ENCODE measurements at places on chromosomes 2 and 18. TPM values are rescaled to one million over a fixed set of nuclear protein-coding genes. Genes with fewer than 3 reads are reported as not detected.

DNA sequence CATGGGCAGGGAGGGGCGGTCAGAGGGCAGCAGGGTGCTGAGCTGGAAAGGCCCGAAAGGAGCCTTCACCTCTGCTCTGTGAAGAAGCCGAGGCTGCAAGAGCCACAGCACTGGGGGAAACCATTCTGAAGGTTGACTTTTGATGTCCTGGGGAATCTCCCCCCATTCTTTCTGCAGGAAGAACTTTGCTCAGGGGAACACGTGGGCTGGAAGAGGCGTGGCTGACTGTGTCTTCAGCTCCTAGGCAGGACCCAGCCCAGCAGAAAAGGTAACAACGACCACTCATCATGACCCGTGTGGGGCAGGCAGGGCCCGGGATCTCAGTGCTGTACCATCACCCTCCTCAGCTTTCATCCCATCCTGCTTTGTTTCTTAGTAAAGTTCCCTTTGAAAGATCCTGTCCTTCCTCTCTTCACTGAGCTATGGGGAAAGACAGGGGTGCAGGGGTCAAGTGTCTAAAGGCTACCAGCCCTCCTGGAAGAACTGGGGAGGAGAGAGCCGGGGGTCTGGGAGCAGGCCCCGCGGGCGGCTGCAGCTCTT is 312.7 kb downstream of the CELF4 start:
- no peak for DNase-seq
- no peaks in the 10 kb centered on the region for H3K27me3 ChIP-seq
- no peak overlapping the region for H3K27ac ChIP-seq

DNA sequence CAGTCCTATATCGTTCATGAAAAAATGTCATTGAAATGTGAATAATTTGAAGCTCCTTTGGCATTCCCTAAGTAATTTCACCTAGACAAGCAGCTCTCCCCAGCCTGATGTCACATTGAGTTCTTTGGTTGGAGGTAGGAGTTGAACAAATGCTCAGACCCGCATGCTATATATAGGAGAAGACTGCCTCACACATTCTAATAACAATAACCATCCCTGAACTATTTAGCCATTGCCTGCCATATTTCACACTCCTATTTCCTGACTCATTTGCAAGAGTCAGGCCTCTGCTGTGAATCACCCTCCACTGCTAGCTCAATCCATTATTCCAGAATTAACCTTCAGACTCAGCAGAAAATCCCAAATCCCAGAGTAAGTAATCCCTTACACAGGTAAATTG is 256.6 kb upstream of the ACVR2A start:
- H3K4me1 ChIP-seq, result no peaks in the 10 kb centered on the region
- DNase-seq, result no peak
- no peak overlapping the region for H3K27ac ChIP-seq
- no peaks in the 10 kb centered on the region for H3K27me3 ChIP-seq
- no peak overlapping the region for H3K4me3 ChIP-seq

DNA sequence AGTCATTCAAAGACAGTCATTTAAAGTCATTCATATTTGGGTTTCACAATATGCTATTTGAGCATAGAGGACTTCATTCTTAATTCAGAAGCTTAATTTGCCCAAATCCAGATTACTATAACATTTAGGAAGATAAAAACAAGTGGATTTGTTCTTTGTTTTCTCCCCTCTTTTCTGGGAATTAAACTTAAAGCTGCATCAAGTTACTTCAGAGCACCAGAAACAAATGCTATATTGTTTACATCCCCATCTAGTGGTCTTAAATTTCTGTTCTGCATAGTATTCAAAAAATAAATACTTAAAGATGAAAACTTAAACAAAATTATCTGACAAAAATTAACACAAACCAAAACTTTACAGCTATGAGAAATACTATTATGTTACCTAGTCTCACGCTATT is 34.7 kb upstream of the MARCHF7 start:
- no peak overlapping the region for H3K4me3 ChIP-seq
- H3K27me3 ChIP-seq, result no peaks in the 10 kb centered on the region
- no peak overlapping the region for H3K27ac ChIP-seq
- DNase-seq, result no peak
- H3K36me3 ChIP-seq, result no peaks in the 10 kb centered on the region
- H3K4me1 ChIP-seq, result no peaks in the 10 kb centered on the region

GRCh38 chr18:32470460-32470713 is 295 bp downstream of the GAREM1 start:
- no peak for DNase-seq
- peak overlapping the region; percentile 79 for H3K27ac ChIP-seq

The TRABD2A gene
- total RNA-seq, result 0.32 TPM

DNA sequence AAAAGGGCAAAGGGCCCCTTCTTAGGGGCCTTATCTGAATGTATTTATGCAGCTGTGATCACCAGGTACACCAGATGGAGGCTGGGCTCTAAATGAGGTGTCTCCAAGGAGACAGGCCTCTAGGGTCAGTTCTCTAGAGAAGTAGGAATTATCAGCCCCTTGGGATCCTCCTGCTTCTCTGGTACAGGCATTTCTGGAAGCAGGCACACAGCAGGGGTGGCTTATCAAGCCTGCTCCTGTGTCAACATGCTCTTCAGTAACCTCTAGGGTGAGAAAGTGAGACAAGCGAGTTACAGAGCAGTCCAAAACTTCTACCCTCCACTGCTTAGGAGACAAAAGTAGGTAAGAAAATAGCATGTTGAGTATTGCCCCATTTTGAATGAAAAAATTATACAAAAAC is 13.8 kb downstream of the TPGS2 start:
- no peak overlapping the region for H3K27ac ChIP-seq
- no peak overlapping the region for H3K4me3 ChIP-seq
- H3K36me3 ChIP-seq, result peaks cover 5% of the 10 kb centered on the region
- no peaks in the 10 kb centered on the region for H3K4me1 ChIP-seq
- H3K27me3 ChIP-seq, result no peaks in the 10 kb centered on the region
- DNase-seq, result no peak

DNA sequence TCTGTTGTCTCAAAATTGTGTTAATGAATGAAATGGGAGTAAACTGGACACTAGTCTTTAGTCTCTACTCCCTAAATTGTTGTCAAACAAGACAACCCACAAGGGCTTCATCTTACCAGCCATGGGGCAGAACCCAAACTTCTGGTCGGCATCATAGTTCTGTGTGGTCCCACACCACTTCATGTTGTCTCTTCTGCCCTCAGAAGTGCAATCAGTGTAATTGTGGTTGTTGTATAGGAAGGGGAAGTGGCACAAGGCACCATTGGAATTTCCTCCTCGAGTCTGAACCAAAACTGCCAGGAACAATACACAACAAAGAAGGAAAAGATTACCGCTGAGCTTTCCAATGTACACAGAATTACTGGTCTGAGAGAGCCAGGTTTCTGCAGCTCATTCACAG is 12.6 kb downstream of the FN1 start:
- no peaks in the 10 kb centered on the region for H3K4me1 ChIP-seq
- H3K36me3 ChIP-seq, result peaks cover 19% of the 10 kb centered on the region
- H3K4me3 ChIP-seq, result no peak overlapping the region
- no peak overlapping the region for H3K27ac ChIP-seq
- DNase-seq, result no peak
- no peaks in the 10 kb centered on the region for H3K27me3 ChIP-seq

DNA sequence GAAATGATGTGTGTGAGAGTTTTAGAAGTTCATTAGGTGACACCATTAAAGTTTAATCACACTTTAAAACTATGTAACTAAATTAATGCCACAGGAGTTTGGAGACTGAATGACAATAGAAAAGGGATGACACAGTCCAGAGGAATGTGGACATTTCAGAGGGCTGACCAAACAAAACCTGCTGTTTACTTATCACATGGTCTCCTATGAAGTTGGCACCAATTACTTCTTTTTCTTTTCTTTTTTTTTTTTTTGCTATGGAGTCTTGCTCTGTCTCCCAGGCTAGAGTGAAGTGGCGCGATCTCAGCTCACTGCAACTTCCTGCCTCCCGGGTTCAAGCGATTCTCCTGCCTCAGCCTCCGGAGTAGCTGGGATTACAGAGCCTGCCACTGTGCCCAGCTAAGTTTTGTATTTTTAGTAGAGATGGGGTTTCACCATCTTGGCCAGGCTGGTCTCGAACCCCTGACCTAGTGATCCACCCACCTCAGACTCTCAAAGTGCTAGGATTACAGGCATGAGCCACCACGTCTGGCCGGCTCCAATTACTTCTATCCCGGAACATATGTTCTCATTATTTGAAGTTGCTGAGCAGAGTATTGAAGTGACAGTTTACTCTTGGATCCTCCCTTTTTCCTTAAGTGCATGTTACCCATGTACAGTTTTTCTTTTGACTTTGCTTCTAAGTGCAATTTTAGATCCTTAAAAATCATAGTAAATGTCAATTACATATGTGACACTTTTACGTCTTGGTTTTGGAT is 4.3 kb downstream of the AGPS start:
- no peaks in the 10 kb centered on the region for H3K36me3 ChIP-seq
- H3K27ac ChIP-seq, result peak overlapping the region; percentile 24
- peaks cover 66% of the 10 kb centered on the region for H3K4me1 ChIP-seq
- H3K27me3 ChIP-seq, result no peaks in the 10 kb centered on the region
- H3K4me3 ChIP-seq, result no peak overlapping the region

GRCh38 chr18:44748582-44748981 is 67.9 kb downstream of the SETBP1 start:
- H3K4me1 ChIP-seq, result peaks cover 36% of the 10 kb centered on the region
- DNase-seq, result no peak
- H3K4me3 ChIP-seq, result no peak overlapping the region

DNA sequence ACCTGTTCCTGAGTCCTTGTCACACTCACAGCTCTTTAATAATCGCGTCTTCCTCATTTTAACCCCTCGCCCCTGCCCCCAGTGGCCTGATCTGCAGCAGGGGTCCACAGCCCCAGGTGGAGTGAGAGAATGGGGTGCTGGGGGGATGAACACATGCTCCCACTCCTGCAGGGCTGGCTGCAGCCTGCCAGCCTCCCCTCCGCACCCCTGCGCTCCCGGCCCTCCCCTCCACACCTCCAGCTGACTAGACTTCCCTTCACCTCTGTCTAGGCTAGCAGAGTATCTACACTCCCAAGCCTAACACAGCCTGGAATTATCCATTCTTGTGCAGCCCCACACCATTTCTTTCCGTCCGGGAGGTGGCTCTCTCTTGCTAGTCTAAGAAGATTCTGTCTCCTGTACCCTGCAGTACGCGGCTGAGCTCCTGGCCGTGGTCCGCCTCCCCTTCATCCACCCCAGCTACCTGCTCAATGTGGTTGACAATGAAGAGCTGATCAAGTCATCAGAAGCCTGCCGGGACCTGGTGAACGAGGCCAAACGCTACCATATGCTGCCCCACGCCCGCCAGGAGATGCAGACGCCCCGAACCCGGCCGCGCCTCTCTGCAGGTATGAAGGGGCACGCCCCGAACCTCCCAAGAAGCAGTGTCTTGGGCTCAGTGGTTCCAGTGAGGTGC is 231.6 kb downstream of the ATAD2B start:
- peaks cover 9% of the 10 kb centered on the region for H3K4me1 ChIP-seq
- no peak overlapping the region for H3K27ac ChIP-seq
- H3K27me3 ChIP-seq, result no peaks in the 10 kb centered on the region
- peak; percentile 39 for DNase-seq
- no peaks in the 10 kb centered on the region for H3K36me3 ChIP-seq

The SCN7A gene
- total RNA-seq, result 2.5 TPM

- H3K27me3 ChIP-seq, result peaks cover 6% of the 10 kb centered on the region
- no peaks in the 10 kb centered on the region for H3K4me1 ChIP-seq
- H3K4me3 ChIP-seq, result no peak overlapping the region
- no peak overlapping the region for H3K27ac ChIP-seq
These were observed 55.8 kb upstream of the REV1 start for GRCh38 chr2:99545604-99546003.

The TTR gene
- not detected for total RNA-seq

DNA sequence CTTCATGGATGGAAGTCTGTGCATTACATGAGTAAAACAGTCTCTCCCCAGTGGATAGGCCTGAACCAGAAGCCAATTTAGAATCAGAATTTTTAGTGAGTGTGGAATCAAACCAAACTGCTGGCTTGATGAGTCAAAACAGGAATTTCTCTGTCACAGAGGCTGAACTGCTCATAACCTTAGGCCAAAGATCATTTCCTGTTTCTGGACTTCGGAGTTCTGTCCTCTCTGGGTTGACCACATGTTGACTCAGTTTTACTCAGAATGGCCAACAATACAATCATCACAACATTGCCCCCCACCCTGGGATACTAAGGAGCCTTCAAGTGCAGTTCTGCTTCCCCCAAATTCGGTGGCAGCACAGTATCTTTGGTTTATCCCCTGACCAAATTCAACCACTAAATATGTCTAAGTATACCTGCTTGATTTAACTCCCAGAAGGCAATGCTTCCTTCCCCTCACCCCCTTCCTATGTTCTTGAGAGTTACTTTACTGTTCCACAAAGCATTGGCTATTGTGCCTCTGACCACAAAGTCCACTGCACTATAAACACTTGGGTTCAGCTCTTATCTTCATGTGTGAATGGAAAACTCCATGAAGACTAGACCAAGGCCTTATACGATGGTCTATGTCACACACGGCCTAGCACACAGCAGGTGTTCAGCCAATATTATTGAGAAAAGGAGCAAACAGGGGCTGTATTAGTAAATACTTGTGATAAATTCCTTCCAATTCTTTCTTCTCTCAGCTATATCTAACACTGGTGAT is 67.8 kb downstream of the NXPH2 start:
- no peak overlapping the region for H3K27ac ChIP-seq
- H3K36me3 ChIP-seq, result no peaks in the 10 kb centered on the region
- no peak overlapping the region for H3K4me3 ChIP-seq
- DNase-seq, result no peak
- no peaks in the 10 kb centered on the region for H3K27me3 ChIP-seq
- peaks cover 18% of the 10 kb centered on the region for H3K4me1 ChIP-seq

The KCNG3 gene
- not detected for total RNA-seq

All from psoas muscle (tissue), 8 donors.